NCI-H226 (cell line): ENCODE measurements at places on chromosomes 4 and X.

- peak; percentile 27 for DNase-seq
Measured at GRCh38 chr4:112910109-112910736, 139.2 kb upstream of the ANK2 start.

DNA sequence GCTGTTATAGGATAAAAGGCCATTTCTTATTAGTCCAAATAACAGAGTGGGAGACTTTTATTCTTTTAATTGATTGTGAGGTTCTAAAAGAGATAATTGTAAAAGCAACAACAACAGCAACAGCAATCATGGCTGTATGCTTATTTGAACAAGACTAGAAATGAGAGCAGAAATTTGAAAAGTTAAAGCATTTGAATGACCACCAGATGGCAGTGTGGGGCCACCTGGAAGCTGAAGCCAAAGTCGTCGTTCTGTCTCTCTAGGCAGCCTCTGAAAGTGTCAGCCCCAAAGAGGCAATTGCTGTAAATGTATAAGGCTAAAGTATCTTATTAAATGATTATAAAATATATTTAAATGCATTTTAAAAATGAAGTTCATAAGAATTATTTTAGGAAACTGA, 42.2 kb downstream of the SH2D1A start:
- no peak for DNase-seq

- DNase-seq = peak; percentile 47
Measured at GRCh38 chr4:124931050-124931449, 218.5 kb upstream of the ANKRD50 start.

- no peak for DNase-seq
Measured at GRCh38 chr4:97627750-97628149, 515.5 kb downstream of the STPG2 start.

DNA sequence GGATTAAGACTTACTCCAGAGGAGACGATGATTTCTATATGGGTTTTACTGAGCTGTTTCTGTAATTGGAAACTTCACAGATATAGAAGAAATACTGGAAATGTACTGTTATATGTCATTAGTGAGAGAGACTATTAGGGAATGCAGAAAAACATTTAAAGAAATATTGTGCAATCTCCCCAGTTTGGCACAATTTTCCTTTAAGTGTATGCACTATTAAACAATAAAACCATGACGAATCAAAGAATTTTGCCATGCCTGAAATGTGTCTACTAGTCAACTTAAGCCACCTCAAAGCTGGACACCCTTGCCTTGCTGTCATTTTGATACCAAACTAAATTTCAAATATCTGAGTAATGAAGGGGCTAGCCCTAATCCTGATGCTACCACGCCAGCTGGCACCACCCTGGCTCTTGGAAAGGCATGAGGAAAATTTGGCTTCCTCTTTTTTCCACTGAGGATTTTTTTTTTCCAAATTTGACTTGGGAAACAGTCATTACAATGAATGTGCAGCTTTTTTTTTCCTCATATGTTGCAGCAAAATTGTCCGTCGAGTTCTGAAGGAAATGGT, 36.1 kb downstream of the MTTP start:
- DNase-seq = no peak

DNA sequence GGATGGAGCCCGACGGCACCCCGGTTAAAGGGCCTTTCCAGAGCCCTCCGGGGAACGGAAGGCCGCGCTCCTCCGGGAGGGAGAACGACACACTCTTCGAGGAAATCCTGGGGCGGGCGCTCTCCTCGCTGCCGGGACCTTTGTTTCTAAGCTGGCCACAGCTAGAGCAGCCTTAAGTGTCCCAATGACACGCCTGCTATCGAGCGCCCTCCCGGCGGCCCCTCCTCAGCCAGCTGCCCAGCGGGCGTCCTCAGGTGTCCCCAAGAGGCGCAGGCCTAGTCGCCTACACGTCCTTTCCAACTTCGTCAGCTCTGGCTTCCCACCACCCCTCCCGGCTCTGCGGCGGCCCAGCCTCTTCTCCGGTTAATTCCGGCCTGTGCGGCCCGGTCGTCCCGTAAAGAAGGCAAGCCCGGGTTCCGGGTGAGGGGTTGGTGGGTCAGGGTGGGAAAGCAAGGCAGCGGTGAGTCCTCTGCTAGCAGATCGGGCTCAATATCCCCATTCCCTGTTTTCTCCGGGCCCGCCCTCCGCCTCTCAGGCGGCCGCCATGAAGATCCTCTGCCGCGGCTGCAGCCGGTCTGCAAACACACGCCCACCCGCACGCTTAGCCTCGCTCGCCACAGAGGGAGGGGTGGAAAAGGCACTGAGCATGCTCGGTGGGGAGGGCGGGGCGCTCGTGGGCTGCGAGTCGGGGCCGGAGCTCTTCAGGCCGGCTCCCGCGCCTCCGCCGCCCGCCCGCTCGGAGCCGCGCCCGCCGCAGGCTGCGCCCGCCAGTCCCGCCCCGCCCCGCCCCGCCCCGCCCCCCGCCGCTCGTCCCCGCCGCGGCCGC, at the start of gene RAP1GDS1:
TSS of gene RAP1GDS1 (plus strand) at position 806 of the 826 bp plus-strand sequence. CDS start 182 bp downstream, outside the sequence.
- DNase-seq = peak; percentile 90

DNA sequence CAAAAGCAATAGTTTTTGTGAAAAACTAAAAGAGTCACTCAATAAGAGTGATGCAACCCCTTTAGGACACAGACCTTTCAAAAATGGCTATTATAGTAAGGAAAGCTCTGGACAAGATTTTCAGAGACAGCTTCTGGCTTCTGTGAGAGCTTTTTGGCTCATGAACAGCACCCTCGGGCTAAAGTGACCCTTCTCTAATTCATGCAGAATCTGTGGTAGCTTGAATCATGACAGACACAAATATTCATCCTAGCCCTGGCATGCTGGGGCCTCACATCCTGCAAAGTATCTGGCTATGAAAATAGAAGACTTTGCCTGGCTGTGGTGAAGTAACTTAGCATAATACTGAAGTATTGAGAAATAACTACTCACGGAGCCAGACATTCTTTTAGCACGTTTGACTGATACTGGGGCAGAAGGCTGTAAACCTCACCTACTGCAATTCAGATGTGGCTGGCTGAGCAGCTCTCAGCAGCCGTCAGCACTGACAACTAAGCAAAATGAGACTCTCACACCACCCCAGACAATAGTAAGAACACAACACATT, 327.3 kb downstream of the MAPK10 start:
- peak; percentile 88 for DNase-seq

DNA sequence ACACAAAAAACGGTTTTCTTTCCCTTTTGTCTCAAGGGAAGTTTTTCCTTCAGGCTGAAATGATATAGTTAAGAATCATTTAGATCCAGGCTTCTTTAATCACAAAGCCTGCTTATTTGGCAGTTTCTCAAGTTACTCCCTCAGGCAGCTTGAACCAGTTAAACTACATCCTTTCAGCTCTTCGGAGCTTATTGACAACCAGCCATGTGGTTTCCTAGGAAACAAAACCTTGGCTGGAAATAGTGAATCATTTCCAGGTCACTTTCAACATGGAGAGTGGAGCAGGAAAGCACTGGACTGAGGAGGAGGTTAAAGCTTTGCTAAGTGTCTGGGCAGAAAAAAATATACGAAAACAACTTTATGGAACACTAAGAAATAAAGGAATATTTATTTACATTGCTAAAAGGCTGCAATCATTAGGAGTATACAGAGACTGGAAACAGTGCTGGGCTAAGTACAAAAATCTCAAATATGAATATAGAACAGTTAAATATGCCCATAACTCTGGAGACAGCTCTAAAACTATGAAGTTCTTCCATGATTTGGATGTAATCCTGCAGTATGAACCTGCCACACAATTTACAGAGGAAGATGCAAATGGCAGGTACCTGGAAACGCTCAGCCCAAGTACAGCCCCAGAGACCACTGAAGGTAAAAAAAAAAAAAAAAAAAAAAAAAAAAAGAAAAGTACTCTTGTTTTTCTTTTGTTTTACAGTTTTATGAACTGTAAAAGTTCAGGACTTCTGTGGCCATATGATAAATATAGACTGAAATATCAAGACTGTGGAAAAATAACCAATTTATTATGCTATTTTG, 23.2 kb upstream of the AASDH start:
- peak; percentile 93 for DNase-seq

DNA sequence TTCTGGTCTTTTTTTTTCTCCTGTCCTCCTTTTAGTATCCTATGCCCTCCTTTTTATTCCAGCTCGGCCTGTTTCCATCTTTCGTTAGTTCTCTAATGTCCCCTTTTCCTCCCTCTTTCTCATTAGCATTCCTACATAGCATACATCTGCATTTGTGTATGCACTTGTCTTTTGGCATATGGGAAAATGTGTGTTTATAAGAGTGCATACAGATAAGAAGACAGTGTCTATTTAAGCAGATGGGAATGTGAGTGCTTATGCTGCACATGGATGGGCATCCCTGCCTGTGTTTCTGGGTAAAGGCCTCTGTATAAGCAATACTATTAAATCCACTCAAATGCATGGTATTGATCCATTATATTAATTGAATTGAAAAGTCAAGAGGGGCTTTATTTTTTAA, 7.5 kb upstream of the GABRA2 start:
- DNase-seq = no peak

GRCh38 chr4:186557486-186557885, 2.1 kb upstream of the MTNR1A start:
- no peak for DNase-seq

DNA sequence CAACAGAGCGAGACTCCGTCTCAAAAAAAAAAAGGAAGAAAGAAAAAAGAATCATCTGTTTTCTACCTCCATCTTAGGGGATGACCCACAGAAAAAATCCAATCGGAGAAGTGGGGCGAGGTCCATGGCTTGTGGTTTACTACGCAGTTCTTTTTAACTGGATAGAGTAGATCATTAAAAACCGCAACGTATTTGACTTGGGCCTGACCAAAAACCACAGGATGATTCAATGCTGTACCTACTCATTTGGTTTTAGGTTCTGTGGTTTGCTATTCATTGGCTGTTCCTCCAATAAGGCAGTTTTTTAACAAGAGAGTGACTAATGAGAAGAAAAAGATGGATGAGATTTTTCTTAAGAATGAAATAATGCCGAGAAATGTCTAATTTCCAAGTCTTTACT, 83.7 kb downstream of the FREM3 start:
- no peak for DNase-seq

GRCh38 chr4:97984545-97985131, 158.6 kb downstream of the STPG2 start:
- DNase-seq = no peak

DNA sequence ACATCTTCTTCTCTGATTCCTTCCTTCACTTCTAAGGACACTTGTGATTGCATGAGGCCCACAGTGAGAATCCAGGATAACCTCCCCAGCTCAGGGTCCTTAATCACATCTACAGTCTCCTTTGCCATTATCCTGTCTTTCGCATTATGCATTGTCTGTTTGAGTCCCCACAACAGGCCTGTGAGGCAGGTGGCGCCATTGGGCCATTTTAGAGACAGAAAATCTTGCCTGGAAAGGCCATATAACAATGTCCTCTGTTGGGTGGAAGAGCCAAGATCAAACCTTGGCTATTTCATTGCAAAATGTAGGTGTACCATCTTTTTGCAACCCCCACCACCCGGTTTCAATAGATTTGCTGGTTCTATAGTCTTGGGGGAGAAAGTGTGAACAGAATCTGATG, 11.8 kb upstream of the DCUN1D4 start:
- peak; percentile 33 for DNase-seq

GRCh38 chr4:177304094-177304493, 5.6 kb upstream of the NEIL3 start:
- no peak for DNase-seq

DNA sequence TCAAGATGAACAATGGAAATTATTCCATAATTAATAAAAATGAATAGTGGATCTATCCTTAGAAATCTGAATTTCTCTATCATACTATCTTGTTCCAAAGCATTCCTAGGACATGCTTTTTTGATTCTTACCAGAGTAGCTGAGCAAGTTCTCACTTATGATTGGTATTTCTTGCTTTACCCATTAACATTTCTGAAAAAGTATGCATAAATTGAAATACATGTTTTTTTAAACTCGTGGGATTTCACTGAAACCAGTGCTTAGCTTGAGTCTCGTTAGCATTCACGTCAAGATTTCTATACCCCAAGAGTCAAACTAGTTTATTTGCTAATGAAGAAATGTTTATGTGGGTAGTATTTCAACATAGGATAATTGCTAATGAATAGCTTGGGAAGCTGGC, 89.0 kb downstream of the ELOVL6 start:
- DNase-seq = no peak

GRCh38 chr4:87274803-87275202, 47.9 kb downstream of the HSD17B13 start:
- no peak for DNase-seq

- DNase-seq = no peak
Measured at GRCh38 chr4:17695341-17695740, 80.9 kb downstream of the MED28 start.

DNA sequence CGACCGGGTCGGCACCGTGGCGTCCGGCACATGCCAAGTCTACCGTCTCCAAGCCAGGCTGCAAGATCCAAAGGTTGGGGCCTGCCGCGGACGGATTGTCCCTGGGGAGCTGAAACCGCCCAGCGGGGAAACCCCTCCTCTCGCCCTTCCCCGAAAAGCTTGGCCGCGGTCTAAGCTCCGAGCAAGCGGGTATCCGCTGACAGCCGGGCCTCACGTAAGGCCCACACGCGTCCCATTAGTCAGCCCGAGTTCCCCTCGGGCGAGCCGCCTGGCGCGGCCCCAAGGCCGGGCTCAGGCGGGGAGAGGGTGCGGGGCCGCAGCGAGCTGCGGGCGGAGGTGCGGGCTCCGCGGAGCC, 6.8 kb upstream of the BCOR start:
- peak; percentile 62 for DNase-seq

GRCh38 chr4:188091-188490, 63.8 kb downstream of the ZNF718 start:
- DNase-seq = no peak
